ENCODE measurements at places on chromosomes 2 and 18. TPM values are rescaled to one million over a fixed set of nuclear protein-coding genes. Genes with fewer than 3 reads are reported as not detected.

Gene LYG2
- 0.19 TPM for polyA plus RNA-seq

Gene CYTIP
- 1.6 TPM for polyA plus RNA-seq

- no peak for DNase-seq
These were observed 105.9 kb downstream of the ANKRD44 start for GRCh38 chr2:197204519-197205250.

GRCh38 chr2:70851704-70852103 lies 16.1 kb upstream of the CD207 start:
- no peak for DNase-seq

DNA sequence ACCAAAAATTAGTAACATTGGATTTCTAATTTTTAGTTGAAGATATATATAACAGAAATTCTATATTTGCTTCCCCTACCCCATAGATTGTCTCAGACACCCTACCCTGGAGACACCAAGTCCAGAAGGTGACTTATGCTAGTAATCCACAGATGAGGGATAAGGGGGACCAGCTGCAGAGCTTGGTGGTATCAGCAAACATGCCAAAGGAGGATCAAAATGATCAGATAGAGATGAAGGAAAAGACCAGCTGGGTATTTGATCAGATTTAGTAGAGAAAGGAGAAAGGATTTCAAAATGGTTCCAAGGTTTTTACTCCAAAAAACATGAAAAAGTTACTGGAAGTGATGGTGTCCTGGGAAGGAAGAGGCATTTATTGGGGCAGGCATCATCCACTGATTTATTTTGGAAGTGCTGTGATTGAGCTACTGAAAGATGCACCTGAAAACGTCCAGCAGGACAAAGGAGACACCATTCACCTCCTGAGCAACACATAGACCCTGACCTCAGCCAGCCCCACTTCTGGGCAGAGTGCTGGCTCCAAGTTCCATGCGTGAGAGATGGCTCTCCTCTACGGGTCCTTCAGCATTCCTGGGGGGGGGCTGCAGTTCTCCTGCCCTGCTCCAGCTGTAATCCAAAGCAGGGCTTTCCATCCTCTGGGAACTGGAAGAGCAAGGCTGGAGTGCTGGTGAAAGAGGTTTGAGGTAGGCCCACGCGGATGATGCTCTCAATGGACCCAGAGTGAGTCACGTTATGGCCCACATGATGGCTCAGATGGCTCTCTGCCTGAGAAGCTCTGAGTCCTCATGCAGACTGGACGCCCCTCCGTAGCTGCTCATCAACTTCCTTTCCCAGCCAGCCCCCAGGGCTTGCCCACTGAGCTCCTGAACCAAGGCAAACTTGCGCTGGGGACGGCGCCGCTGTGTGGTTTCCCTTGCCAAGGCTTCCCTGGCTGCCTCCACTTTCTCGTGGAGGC lies 3.7 kb upstream of the LRRFIP1 start:
- DNase-seq = no peak
